ENCODE measurements at places on chromosomes 5 and 9.

DNA sequence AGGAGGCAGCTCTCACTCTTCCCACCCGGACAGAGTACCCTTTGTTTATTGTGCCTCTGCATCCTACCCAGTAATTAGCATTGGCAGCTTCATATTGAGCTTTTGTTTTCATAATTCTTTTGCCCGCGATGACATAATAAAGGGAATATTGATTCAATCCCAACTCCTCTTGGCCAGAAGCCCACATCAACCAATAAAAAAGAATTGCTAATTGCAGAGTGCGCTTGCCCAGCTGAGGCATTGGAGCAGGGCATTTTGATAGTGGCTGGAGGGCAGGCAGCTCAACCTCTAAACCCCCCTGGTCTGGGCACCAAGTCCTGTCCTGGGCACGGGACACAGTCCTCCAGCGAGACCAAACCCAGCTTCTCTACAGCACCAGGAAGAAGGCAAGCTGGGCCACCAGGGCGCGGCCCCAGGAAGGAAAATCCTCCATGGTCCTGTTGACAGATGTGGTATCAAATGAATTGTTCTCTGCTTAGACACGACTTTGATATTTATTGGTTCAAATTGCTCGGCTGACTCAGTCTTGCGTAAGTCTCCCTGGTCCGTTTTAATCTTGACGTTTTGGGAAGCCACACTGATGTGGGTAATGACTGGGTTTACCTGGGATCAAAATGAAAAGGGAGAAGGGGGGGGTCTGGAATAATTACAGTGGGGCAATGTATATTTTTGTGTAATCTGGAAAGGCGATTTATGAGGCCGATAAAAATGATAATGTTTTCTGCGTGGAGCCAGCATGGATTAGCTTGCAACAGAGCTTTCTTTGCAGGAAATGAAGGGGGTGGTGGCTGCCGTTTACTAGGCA lies 220.7 kb upstream of the MSX2 start:
- no peak for DNase-seq

DNA sequence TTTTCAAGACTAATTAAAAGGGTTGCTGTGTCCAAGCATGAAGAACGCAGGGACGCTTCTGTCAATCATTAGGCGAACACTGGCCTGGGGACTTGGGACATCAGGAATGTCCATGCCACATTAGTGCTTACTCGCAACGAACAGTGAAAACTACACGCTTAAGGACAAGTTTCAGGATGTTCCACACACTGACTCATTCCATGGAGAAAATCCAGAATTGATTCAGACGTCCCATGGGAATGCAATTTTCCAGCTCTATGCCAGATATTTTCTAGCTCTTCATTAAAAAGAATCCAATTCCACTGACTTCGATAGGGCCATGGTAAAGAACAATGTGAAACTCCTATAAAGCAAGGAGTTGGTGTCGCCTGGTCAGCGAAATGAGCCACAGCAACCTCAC lies 98.2 kb downstream of the CAMSAP1 start:
- no peak for DNase-seq

GRCh38 chr9:137077010-137077747 lies at the start of gene UAP1L1:
TSS of gene UAP1L1 (plus strand) at chr9:137077517. CDS start at chr9:137077533, 16 bp downstream.
- peak; percentile 37 for DNase-seq

- no peak for DNase-seq
Measured at GRCh38 chr9:7153566-7153965, 395.8 kb downstream of the KDM4C start.

DNA sequence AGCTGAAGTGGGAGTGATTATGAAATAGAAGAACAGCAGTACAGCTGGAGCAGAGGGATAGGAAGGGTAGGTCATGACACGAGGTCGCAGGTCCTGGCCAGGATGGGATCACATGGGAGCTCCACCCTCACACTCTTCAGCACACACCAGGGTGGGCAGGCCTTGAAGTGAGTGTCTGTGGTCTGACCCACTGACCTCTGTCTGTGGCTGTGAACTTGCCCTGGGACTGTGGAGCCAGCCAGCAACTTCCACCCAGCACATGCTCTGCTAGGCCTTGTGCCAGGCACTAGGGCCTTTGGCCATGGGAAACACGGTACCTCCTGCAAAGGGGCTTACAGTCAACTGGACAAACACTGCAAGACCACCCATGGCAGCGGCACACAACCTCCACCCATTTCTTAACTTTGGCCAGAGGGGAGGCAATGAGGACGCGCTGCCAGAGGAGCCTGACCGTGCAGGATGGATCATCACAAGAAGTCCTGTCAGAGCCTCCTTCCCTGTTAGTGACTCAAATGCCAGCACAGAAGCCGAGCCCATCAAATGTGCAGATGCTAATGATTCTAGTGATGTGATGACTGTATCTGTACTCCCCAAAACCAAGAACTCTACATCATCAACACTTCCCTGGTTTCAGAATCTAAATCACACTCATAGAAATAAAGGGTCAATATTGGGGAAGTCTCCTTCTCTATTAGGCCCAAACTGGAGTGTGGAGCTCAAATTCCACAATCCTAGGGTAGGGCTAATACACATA lies 113.6 kb downstream of the DPYSL3 start:
- no peak for DNase-seq

DNA sequence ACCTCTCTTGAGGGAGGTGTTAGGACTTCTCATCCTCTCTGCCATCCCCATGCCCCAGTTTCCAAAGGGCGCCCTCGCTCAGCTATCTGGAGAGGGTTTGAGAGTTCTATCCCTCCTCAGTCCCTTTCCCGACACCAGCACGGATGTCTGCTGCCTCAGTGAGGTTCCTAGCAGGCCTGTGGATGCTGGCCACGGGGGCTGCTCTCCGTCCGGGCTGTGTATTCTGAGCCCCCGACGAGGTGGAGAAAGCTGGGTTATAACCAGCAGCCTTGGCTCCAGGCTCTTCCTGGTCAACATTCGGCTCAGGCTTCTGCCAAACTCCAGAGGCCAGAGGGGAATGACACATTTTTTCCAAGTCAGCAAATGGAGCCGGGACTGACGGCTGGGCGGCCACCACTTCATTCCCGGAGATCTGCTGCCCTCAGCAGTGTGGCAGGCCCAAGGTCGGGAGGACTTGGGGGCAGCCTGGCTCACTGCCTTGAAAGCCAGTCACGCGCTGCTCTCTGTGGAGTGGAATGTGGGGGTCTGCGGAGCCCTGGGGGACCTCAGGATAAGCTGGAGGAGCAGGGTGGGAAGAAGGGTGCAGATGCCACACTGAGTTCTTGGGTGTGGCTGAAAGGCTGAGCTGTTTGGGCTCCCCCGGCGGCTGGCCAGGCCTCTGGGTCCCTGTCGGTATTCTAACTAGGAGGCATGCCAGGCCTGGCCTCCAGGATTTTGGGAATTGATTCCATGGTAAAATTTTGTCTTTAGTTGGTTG lies 27.4 kb downstream of the PTPA start:
- DNase-seq, result no peak

- no peak for DNase-seq
Measured at GRCh38 chr9:68740561-68740960, 35.5 kb downstream of the PIP5K1B start.

DNA sequence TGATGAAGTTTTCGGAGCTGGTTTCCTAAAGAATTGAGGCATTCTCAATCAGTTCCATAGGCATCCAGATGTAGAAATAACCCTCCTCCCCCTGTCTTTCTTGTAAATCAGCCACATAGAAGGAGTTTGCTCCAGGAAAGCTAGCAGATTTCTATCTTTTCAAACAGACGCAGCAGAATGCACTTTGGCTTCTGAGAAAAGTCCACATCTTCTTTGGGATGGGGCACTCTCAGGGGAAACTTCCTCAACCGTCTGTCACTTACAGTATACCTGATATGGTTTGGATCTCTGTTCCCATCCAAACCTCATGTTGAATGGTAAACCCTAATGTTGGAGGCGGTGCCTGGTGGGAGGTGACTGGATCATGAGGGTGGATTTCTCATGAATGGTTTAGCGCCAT lies 94.1 kb downstream of the SNCAIP start:
- no peak for DNase-seq

GRCh38 chr9:84277646-84278045 lies 62.9 kb downstream of the SLC28A3 start:
- no peak for DNase-seq

DNA sequence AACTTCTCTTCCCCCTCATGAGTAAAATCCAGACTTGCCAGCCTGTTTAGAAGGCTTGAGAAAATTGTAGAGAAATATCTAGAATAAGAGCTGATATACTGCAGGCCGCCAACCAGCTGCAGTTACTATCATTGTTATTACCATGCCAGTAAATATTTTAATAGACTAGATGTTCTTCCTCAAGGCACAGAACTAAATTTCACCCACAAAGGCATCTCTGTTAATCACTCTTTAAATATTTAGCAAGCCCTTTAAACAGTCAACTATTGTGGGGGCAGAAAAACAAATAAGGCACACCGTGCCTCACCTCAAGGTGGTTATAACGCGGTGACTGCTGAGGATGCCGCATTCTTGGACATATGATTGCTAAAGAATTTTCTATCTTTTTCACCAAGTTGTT lies 147.0 kb downstream of the SPOCK1 start:
- DNase-seq, result no peak

DNA sequence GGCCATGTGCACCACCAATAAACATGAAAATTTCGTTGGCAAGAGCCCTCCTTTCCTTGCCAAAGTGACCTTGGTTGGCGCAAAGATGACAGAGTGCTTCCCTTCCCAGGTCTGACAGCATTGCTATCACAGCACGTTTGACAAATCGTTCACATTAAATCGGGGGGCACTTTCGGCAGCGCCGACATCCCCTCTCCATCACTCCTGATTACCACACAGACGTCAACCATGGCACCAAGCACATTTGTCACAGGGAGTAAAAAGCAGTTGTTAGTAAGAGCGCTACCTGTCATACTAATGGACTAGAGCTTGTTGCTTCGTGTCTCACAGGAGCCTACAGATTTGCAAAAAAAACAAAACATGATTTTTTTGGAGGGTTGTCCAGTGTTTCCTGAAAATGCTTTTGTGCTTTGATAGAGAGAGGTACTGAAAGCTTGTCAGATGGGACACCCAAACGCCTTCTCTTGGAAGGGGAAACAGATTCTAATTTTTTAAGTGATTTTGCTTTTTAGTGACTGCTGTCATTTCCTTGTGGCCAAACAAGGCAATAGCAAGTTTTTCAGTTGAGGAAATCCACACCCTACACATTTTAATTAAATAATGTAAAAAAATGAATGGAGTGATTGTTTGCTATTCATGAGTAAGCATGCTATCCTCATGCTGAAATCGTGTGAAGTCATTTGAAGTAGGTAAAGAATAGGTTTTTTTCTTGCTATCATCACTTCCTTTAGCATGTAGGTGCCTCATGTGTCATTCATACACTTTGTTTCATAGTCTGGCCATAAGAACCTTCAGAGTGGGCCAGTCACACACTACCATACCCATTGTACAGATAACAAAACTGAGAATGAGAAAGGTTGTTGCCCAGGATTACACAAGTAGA lies 682.8 kb upstream of the WWC1 start:
- DNase-seq, result no peak

GRCh38 chr5:98458004-98458403 lies 315.5 kb upstream of the RGMB start:
- no peak for DNase-seq

GRCh38 chr5:68303038-68303738 lies 87.6 kb downstream of the PIK3R1 start:
- no peak for DNase-seq

- no peak for DNase-seq
Measured at GRCh38 chr5:141510850-141511601, 22.1 kb downstream of the PCDHGC5 start.

All from effector CD8-positive, alpha-beta T cell (primary cell).